ENCODE measurements at places on chromosomes 1 and 21.
A peak's percentile ranks its signal among the peaks of the same experiment; 100 is the strongest.

DNA sequence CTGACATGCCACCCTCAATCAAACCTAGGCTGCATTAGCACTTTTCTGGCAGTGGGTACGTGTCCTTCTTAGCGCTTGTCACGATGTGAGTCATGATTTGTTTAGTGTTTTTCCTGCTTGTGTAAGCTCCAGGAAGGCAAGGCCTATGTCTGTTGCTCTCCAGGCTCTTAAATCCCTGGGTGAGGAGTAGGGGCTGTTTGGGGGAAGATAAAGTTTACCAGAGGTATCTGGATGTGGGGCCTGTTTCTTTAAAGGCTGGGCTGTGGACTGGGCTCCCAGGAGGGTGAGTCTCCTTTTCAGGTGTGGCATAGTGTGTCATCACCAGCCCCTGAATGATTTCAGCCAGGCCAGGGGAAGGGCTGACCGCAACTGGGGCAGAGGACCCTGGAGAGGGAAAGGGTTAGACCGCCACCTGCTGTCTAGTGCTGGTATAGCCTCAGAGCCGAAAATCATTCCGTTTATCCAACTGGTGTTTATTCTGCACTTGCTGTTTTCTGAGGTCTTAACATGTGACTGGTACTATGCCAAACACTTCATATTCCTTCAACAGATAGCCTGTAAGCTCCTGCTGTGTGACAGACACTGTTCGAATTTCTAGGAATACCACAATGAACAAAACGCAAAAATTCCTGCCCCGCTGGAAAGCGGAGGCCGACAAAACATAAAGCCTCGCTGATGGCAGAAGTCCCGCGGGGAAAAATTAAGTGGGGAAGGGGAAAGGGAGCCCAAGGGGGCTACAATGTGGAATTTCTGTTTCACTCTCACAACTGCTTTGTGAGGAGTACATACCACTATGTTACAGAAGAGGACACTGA is 9.7 kb downstream of the SERINC2 start:
- peak; percentile 79 for DNase-seq

- DNase-seq = no peak
Measured at GRCh38 chr1:197799271-197799670, 24.0 kb upstream of the DENND1B start.

DNA sequence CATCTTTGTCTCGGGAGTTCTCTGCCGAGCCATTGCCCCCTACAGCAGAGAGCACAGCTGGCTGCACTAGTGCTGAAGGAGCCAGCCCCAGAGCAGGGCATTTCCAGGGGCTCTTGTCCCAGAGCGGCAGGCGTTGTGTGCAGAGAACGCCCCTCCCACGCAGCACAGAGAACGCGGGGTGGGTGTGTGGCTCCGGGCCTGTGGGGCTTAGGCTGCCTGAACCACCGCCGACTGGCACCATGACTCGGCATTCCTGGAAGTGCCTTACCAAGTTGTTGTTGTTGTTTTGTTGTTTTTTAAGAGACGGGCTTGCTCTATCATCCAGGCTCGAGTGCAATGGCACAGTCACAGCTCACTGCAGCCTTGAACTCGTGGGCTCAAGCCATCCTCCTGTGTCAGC is 15.8 kb upstream of the DIP2A start:
- no peak for DNase-seq

- DNase-seq = no peak
Measured at GRCh38 chr1:30613188-30613587, 110.2 kb downstream of the MATN1 start.

GRCh38 chr1:26409191-26409807 is 1.3 kb upstream of the LIN28A start:
- DNase-seq = no peak

- no peak for DNase-seq
Measured at GRCh38 chr1:238252033-238252802, 361.5 kb upstream of the ZP4 start.

GRCh38 chr1:171052977-171053376 is 37.7 kb upstream of the FMO3 start:
- no peak for DNase-seq

- no peak for DNase-seq
Measured at GRCh38 chr1:203600782-203601513, 25.7 kb upstream of the ATP2B4 start.

- peak; percentile 88 for DNase-seq
Measured at GRCh38 chr1:212518188-212519054, 85.7 kb downstream of the NENF start.

- no peak for DNase-seq
Measured at GRCh38 chr1:233735847-233736246, 121.9 kb downstream of the KCNK1 start.

GRCh38 chr1:54742282-54742681 is 22.0 kb downstream of the PARS2 start:
- no peak for DNase-seq

GRCh38 chr1:14767075-14767474 is 168.6 kb downstream of the KAZN start:
- DNase-seq = no peak

DNA sequence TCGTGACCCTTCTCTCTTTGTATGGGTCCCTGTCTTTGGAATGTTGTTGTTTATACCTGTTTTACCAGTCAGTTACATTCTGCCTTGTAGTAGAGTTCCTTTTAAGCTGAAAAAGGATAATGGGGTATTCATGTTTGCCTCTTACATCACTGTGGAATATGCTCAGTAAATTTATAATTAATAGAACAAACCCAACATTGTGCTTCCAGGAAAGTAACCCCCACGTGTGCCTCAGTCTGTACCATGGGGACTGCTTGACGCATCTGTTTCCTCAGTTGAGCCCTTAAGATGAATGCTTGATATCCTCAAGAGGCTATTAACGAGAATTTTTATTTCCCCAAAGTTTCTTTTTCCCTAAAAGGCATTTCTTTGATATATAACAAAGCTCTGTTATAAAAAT is 73.4 kb downstream of the ST6GALNAC3 start:
- DNase-seq = no peak

- DNase-seq = no peak
Measured at GRCh38 chr1:202014915-202015661, 4.7 kb downstream of the ELF3 start.

GRCh38 chr1:199720496-199720895 is 307.0 kb upstream of the NR5A2 start:
- DNase-seq = no peak

- no peak for DNase-seq
Measured at GRCh38 chr1:5067246-5067645, 412.8 kb downstream of the AJAP1 start.

DNA sequence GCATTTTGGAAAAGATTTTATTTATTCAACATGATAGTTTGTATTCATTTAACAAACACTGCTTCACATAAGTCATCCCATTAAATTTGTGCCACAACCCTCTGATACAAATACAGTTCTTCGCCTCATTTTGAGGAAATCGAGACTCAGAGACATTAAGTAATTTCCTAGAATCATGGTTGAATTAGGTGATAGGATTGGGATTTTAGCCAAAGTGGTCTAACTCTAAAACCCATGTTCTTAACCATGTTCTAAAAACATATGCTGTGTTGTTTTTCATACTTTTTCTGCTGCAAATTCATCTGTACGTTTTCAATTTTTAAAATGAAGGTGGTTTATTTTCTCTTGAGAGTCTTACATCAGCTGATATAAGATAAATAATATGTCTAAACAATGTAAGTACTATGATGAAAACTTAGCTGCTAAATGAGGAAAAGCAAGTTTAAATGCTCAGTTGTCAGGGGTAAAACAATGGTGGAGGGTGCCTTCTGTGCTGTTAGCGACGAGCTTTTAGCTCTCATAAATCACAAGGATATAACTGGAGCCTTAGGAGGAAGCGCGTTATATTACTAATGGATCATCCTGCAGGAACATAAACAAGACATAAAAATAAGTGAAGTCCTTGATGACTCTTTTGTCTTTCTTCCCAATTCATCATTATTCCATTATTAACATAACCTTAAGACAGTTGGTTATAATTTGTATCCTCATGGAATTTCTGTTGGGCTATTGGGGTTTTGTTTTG is 97.7 kb downstream of the CACHD1 start:
- no peak for DNase-seq

GRCh38 chr21:46322351-46323226 is 1.1 kb downstream of the C21orf58 start:
- DNase-seq = no peak

- DNase-seq = no peak
Measured at GRCh38 chr1:65150583-65151263, 2.7 kb downstream of the AK4 start.

DNA sequence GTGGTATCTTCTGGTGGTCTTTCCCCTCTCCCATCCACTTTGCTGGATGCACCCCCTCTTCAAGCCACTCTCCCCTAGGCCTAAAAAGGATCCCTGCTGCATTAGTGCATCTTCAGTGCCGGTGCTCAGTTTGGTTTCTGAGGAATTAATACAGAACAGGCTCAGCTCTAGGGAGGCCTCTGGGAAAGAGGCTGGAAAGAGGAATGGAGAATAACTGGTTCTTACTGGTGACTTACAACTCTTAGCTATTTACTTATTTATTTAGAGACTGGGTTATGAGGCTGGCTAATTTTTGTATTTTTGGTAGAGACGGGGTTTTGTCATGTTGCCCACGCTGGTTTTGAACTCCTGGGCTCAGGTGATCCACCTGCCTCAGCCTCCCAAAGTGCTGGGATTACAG is 19.0 kb downstream of the MFN2 start:
- no peak for DNase-seq

DNA sequence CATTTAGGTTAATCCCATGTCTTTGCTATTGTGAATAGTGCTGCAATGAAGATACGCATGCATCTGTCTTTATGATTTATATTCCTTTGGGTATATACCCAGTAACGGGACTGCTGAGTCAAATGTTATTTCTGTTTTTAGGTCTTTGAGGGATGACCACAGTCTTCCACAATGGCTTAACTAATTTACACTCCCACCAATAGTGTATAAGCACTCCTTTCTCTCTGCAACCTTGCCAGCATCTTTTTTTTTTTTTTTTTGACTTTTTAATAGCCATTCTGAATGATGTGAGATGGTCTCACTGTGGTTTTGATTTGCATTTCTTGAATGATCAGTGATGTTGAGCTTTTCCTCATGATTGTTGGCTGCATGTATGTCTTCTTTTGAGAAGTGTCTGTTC is 33.5 kb downstream of the ASH1L start:
- DNase-seq = no peak

DNA sequence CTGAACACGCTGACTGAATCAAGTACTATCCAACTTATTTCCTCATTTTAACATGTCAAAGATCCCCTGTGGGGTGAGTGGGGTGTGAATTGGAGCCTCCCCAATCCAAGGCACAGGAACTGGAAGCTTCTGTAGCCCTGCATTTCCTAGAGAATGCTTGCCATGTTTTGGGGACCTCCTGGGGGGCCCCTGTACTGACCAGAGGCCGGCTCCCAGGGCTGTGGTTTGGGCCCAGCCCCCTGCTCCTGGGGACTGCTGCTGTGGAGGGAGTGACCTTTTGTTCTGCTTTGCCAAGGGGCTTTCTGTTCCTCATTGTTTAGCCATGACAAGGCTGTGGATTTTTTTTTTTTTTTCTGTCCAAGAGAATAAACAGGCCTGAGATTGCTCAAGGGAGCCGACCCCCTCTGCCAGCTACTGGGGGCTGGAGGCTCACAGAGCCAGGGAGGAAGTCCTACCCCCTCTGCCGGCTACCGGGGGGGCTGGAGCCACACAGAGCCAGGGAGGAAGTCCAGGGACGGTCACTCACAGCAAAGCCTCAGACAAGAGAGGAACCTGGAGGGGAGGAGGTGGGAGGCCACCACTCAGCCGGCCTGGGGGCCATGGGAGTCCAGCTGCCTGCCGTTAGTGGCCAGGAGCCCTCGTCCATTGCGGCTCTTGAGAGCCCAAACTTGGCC is 17.4 kb downstream of the TNFRSF1B start:
- DNase-seq = peak; percentile 91

- DNase-seq = no peak
Measured at GRCh38 chr1:108824051-108824450, 32.8 kb downstream of the AKNAD1 start.

- DNase-seq = no peak
Measured at GRCh38 chr1:155801149-155801548, 55.9 kb downstream of the GON4L start.

DNA sequence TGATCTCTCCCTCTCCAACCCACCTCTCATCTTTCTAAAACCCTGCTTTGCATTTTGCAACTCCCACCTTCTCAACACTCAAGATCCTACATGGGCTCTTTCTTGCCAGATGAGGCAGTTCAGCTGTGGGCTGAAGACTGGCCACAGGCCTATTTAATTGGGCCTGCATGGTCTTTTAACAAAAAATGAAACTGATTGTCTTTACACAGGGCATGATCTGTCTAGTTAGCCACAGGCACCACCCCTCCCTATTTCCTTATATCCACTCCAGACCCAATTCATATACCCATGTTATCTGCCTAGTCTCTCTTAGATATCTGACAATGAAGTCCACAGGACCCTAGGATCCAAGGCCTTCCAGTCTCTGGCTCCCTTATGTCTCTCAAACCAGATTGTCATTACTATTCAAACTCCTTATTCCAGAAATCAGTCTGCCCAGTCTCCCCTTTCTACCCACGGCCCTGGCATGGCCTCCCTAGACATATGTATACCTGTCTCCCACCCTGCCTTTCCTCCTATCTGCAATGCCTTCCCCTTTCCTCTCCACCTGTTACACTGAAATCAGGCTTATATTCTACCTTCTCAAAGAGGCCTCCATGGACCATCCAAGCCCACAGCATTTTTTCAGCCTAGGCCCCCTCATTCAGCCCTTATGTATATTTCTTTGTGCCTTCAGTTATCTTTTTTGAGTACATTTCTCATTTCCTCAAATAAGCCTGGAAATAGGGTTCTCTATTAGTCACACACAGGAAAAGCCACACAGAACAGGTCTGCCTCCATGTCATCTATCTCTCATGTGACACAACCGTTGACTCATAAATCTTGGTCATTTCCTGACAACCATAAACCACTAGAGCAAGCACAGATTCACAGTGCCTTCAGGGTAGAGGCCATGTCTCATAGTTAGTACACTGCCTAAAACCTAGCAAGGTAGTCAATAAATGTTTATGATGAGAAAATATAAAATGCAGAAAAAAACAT is 39.0 kb downstream of the LPAR3 start:
- no peak for DNase-seq

DNA sequence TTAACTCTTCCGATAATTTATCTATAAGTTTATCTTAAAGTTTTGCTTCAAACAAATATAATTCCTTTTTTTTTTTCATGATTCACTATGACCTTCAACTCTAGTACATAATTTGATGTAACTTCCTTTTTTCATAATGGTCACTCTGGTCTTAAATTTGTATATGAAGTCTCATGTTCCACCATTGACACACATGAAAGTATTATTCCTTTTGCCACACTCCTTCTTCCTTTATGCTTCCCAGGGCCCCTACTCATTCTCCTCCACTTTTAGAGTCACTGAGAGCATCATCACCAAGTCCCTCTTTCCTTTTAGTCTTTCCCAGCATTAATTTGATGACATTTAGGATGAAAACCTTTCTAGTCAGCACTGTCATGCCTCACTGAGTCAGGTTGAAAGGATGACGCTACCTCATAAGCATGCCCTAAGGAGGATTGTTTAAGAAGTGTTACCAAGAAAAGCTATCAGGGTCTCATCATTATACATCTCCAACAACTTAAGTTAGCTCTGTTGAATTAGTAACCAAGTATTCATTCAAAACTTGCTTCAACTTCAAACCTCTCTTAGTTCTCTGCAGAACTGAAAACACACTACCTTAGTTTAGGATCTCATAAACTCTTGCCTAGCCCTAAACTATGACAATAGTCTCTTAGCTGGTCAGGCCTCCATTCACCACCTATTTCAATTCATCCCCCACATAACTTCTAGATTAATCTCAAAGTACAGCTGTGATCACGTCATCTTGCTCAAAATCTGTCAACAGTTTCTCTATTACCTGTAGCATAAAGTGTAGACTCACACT is 14.5 kb downstream of the AUNIP start:
- no peak for DNase-seq

Data from suprapubic skin (tissue), 4 donors.